ENCODE measurements at places on chromosomes 3 and 15.
A peak's percentile ranks its signal among the peaks of the same experiment; 100 is the strongest.

DNA sequence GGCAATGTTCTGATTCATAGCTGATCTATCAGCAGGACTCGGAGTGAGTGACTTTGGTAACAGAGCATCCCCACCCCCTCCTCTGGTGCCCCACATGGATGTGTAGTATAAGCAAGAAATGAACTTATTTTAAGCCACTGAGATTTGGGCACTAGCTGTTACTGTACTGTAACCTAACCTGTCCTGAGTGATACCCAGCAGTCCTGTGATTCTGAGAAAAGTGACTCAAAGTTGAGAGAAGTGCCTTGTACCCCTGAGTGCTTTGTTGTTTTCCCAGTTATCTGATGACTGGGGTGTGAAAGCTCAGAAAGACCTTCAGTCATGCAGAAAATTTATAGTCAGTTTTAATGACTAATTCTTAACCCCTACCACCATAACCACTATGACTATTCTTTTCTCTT, 439.9 kb upstream of the RBMS3 start:
- no peak for DNase-seq

- no peak for DNase-seq
Measured at GRCh38 chr3:170244576-170244975, 22.4 kb downstream of the PRKCI start.

DNA sequence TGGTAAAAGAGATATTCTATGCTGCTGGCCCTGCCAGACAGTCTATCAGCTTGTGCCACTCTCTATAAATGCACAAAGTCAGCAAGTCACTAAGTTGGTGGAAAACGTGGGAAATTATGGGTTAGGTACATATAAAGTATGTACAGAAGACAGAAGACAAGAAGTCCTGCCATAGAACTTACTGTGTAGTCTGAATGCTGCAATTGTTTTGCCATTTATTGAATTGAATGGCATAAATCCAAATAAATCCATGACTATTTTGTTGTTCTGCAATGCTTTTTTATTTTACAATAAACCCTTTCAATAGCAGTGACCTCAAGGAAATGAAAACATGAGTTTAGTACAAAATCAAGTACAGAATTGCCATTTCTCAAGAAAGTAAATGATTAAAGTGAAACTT, 34.1 kb upstream of the TM4SF1 start:
- DNase-seq, result no peak

- no peak for DNase-seq
Measured at GRCh38 chr15:79283252-79284048, 928 bp downstream of the ANKRD34C start.

GRCh38 chr15:77863491-77864105, 213.9 kb downstream of the TBC1D2B start:
- DNase-seq, result no peak

GRCh38 chr3:73952781-73953180, 328.0 kb upstream of the PDZRN3 start:
- DNase-seq, result no peak

GRCh38 chr15:48433226-48433886, 102.1 kb downstream of the DUT start:
- no peak for DNase-seq

DNA sequence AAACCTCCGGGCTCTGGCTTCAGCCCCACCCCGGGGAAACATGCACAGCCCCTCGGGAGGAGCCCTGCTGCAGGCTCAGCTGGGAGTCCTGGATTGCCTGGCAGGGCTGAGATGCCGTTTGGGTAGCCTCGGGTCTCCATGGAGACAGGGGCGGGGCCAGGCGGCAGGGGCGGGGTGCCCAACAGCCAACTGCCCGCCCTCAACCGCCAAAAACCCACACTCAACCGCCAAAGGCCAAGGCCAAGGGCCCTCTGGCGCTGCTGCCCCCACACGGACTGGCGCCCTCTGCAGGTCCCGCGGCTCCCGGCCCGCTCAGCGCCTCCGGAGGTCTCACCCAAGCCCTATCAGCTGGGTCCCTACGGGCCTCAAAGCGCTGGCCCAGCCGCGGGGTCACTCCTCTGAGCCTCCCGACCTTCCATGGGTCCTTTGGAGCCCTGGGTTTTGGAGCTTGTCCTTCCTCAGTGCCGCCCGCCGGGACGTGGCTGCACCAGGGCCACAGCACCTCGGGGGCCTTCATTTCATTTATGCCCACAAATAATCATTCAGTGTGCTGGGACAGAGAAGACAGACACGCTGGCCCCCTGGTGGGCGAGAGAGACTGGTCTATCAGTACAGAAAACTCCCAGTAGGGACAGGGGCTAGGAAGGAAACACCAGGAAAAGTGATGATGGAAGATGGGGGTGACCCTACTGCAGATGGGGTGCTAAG, 33.5 kb upstream of the ACAD9 start:
- peak; percentile 62 for DNase-seq

DNA sequence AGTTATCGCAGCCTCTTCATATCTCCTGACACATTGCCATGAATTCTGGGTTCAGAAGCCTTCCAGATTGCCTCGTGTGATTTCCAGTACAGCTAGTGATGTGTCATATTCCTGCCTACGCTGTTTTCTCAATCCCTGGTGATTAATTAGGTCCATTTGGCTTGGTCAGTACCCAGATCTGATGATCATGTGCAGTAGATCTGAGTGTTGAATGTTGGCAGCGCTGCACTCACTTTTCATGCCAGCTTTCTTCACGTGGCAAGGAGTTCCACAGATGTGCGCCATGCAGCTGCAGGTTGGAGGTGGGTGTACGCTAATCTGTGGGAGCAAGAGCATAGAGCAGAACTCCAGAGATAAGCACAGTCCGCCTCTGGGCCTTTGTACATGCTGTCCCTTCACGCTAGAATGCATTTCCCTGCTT, 86.9 kb upstream of the COL6A5 start:
- no peak for DNase-seq

GRCh38 chr15:75112848-75113492, 88.7 kb upstream of the C15orf39 start:
- no peak for DNase-seq

GRCh38 chr3:123202451-123202850, 708 bp downstream of the SEC22A start:
- DNase-seq, result no peak
